ENCODE measurements at places on chromosomes 3 and 15.

GRCh38 chr3:101725890-101726275, 1.5 kb downstream of the CEP97 start:
- DNase-seq: no peak

DNA sequence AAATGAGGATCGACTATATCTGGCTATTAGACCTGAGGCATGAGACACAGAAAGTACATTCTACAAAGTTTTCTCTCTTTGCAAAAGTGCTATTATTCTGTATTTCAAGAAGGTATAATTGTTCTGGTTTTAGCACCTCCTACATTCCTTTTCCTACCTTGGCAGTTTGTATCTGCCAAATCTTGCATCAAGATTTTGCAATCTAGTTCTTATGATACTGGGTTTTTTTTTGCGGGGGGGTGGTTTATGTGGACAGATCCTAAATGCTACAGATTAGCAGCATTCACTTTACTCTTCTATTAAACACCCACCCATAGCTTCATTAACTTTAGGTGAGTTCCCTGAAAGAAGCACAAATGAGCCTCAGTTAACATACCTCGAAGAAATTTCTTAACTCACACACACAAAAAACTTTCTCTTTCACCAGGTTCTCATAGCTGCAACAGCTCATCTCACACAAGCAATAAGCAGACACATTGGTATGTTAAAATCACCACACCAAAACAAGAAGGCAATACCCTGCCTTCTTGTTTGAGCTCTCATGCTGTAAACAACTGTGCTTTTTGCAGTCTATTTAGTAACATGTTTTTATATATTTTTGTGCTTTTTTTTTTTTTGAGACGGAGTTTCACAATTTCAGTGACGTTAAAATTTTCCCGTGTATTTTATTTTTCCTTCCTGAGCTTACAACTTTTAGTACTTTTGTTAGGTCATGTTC, 73.0 kb upstream of the VGLL4 start:
- DNase-seq: no peak

DNA sequence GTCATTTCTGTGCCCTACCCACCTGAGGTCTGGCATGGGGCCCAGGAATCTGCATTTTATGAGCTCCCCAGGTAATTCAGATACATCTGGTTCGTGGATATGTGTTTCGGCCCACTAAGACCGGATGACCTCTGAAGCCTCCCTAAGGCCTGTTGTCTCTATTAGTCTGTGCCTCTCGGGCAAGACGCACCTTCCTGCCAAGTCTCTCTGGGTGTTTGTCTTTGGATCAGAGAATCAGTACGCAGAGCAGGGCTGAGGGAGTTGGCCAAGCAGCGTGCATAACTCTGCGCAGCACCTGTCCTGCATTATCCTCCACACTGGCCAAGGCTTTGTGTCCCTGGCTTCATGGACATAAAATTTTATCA, 181.0 kb downstream of the THSD4 start:
- DNase-seq: no peak

DNA sequence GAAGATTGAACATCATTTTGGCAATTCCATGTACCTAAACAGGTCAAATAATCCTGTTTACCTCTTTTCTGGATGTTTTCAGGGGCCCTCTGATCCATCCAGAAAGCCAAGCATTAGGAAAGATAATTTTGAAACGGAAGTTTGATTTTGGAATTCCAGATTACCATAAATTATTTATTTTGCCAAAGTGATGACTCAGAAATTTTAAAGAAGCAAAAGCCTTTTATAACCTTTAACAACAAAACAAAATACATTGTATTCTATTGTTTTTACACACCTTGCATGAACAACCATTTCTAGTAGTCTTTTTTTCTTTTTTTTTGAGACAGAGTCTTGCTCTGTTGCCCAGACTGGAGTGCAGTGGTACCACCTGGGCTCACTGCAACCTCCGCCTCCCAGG, 32.0 kb upstream of the INO80 start:
- DNase-seq: no peak

- DNase-seq: peak; percentile 30
Observed at GRCh38 chr3:42256135-42256819, 9.7 kb downstream of the CCK start.

- DNase-seq: no peak
Observed at GRCh38 chr15:29711531-29711930, 110.7 kb downstream of the TJP1 start.

GRCh38 chr15:94094310-94094709, 137.1 kb upstream of the MCTP2 start:
- DNase-seq: no peak

GRCh38 chr3:132569153-132569552, 27.9 kb upstream of the ACKR4 start:
- DNase-seq: no peak

- no peak for DNase-seq
Observed at GRCh38 chr3:13652728-13653127, 103.8 kb downstream of the FBLN2 start.

DNA sequence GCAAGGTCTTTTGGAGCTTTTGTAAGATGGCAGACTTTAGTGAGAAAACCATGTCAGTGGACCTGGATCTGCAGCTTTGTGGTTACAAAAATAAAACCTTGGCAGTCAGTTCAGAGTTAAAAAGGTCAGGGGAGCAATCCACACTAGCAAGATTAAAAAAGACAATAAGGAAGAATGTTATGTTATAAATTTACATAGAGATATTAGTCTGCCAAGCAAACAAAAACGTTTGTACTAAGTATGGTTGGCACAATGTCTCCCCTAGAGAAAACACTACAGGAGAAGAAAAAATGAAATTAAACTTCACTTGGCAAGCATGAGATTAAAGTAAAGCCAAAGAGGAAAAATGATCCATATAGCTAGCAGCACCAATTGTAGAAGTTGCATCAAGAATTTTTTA, 205.0 kb downstream of the LSAMP start:
- DNase-seq: no peak

GRCh38 chr3:78283994-78284393, 1244.1 kb downstream of the ROBO2 start:
- no peak for DNase-seq

DNA sequence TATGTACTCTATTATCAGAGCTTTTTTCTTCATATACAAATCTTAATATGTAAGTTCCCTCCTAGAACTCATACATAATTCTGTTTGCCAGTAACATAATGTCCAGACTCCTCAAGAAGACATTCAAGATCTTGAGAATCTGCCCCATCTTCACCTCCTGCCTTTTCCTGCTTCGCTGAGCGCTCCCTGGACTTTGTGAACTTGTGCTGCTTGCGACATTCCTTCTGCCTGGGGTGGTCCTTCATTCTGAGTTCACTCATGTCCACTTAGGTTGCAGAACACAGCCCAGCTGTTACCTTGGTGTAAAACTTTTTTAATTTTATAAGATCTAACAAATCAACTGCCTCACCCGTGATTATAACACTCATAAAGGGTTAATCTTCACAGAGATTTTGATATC, 478.5 kb upstream of the EPHA3 start:
- no peak for DNase-seq

DNA sequence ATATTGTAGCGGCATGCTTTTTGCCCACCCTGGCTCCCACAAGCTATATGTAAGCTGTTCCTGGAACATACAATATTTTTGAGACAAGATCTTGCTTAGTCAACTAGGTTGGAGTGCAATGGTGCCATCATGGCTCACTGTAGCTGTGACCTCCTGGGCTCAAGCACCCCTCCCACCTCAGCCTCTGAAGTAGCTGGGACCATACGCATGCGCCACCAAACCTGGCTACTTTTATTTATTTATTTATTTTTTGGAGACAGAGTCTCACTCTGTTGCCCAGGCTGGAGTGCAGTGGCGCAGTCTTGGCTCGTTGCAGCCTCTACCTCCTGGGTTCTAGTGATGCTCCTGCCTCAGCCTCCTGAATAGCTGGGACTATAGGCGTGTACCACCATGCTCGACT, 6.7 kb upstream of the SQOR start:
- DNase-seq: no peak

- no peak for DNase-seq
Observed at GRCh38 chr3:25410703-25411102, 17.4 kb upstream of the RARB start.

- DNase-seq: no peak
Observed at GRCh38 chr15:76333720-76334437, 2.7 kb upstream of the ISL2 start.

DNA sequence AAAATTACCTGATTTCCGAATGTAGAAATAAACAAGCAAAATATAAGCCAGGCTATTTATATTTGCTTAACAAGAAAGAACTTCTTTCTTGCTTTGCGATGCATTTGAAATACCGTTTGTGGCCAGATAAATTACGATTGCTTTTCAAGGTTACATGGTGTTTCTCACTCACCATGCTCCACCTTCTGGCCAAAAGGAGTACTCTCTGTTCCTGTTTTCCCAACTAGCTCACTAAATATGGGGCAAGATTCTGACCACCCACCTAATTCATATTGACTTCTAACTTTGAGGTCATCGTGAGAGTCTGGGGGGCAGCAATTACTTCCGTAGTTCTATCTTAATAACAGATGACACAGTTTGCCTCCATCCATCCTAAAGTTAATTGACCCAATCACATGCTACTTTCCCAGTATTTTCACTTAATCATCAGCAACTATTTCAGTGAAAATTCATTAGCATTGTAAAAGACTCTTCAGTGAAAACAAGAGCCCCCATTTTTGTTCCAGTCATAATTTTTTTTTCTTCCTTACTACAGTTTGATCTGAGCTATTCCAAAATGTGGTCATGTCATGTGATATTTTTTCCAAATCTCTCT, 25.9 kb downstream of the ACP3 start:
- DNase-seq: no peak

DNA sequence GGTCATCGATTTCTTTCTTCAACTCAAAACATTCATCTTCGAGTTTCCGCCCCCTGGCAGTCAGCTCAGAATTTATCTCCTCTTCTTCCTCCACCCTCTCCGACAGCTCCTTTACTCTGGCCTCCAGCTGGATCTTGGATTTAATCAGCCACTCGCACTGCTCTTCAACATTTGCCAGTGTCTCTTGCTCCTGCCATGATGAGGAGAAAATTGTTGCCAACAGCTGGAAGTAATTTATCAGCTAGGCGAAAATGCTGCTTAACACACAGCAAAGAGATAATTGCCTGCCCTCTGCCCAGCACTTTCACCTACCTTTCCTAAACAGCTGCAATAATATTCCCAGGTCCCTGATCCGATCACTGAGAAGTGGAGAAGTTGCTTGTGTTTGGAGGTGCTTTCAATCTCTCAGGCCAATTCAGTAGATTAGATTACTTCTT, 69.3 kb downstream of the MYH15 start:
- no peak for DNase-seq

- no peak for DNase-seq
Observed at GRCh38 chr3:187340578-187340977, 27.6 kb upstream of the RTP4 start.

DNA sequence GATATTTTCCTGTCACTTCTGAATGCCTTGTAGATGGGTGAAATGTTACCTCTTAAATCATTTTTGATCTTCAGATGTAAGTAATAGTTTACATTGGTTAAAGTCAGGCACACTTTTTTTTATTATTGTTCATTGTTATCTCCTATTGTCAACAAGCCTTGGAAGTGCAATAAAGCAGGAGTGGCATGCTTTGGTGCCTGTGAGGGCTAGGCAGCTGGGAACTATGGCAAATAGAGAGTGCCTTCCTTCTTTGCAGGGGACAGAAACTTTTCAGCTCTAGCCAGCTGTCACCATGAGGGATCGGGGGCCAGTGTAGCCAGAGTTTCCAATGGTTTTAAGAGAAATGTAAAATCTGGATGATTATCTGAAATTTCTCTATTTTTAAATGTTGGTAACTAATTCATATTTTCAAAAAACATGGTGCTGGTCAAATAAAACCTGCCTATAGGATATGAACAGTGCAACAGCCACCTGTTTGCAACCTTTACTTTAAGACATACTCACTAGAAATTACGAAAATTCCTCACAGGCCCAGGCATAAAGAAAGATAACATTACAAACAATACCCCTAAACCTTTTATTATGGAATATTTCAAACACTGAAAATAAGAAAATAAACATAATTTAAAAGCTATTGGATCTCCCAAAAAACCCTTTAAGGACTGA, 9.1 kb upstream of the SELENOK start:
- DNase-seq: no peak

DNA sequence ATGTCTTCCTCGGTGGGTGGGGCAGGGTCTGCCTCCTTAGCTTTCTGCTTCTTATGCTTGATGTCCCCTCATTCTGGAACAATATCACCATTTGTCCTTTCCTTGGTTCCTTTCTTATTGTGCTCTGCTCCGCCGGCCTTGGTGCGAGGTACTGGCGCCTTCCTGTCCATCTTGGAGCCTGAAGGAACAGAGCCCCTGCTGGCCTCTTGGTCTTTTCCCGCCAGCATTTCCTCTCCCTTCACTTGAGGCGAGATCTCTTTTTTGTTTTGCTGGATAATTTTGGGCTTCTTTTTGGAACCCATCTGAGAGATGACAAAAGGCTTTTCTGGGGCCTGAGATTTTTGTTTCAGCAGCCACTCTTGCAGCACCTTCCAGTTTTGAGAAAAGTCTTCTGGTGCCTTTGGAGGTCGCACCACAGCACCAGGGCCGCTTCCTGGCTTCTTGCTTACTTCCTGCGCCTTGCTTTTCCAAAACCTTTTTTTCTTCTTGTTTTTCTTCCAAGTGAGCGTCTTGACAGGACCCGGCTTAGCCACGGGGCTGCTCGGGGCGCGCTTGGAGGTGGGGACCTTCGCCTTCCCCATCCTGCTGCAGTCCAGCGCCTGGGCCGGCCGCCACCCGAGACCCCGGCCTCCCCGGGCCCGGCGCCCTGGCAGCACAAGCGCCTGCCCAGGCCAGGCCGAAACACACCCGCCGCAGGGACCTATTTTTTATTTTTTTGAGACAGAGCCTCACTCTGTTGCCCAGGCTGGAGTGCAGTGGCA, 127.1 kb downstream of the KLF13 start:
- no peak for DNase-seq

GRCh38 chr3:9130345-9131305, 118.8 kb downstream of the SRGAP3 start:
- DNase-seq: no peak

GRCh38 chr3:189508784-189509501, 122.2 kb upstream of the TP63 start:
- DNase-seq: peak; percentile 10

GRCh38 chr15:66115568-66116206, 137.9 kb downstream of the MEGF11 start:
- no peak for DNase-seq

- no peak for DNase-seq
Observed at GRCh38 chr3:175312791-175313190, 453.7 kb downstream of the NAALADL2 start.

- DNase-seq: no peak
Observed at GRCh38 chr15:90620379-90621067, 90.8 kb downstream of the CRTC3 start.

Data from epithelial cell of proximal tubule (primary cell).